ENCODE measurements at places on chromosomes 6 and 20. TPM values are rescaled to one million over a fixed set of nuclear protein-coding genes. Genes with fewer than 3 reads are reported as not detected.

DNA sequence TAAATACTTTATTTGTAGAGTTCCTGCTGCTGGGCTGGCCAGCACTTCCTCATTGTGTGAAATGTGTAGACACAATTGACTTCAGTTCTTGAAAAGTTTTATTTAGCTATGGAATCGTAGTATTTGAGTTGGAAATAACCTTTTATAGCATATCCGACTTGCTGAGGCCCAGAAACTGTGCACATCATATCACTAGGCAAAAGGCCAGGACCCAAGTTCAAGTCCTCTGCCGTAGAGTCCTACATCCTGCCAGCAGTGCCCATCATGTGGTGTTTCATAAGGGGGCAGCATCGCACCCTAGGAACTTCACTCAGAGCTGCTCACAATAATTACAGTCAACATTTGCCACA is 207.7 kb upstream of the SNX9 start:
- no peak for DNase-seq

GRCh38 chr6:22756365-22756764 is 187.0 kb downstream of the HDGFL1 start:
- no peak for DNase-seq

- no peak for DNase-seq
These were observed 502.4 kb upstream of the PTCHD4 start for GRCh38 chr6:48613231-48613949.

ZC3H12D gene
- total RNA-seq = 0.95 TPM

All from esophagus squamous epithelium (tissue), 5 donors.